ENCODE measurements at places on chromosomes 2 and 18. TPM values are rescaled to one million over a fixed set of nuclear protein-coding genes. Genes with fewer than 3 reads are reported as not detected.

The SLC16A14 gene
- 5.4 TPM for total RNA-seq

DNA sequence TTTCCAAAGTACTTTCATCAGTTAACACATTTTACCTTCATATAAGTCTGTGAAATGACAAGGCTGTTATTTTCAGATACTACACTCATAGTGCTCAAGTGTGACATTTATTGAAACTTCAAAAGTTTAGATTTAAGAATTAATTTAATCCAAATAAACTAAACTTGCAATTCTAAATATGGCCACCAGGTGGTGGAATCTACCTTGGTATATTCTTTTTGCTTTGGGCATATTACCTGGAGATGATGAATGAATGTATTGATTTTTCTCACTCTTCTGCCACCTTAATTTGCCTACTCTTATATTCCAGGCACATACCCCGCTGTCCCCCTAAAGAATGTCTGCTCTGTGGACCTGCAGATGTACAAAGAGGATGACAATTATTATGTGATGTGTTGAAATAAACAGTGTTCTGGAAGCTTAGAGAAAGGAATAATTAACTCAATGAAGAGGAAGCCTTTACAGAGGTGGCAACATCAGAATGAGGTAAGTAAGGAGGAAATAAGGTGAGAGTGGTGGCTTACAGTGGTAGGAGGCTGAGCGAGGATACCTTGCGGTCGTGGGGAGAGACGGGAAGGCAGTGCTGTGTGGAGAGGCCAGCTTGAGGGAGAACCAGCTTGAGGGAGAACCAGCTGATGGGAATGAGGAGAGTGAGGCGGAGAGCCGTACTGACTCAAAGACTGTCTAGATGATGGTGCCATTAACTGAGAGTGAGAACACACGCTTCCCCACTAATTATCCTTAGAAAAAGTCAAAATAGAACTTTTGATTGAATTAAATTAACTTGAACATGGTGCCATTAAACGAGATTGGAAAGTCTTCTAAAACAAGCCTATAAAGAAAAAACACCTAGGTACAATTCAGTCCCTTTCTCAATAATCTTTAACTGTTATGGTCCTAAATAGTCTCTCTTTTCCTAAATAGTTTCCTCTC is 179.5 kb downstream of the CELF4 start:
- DNase-seq = no peak

DNA sequence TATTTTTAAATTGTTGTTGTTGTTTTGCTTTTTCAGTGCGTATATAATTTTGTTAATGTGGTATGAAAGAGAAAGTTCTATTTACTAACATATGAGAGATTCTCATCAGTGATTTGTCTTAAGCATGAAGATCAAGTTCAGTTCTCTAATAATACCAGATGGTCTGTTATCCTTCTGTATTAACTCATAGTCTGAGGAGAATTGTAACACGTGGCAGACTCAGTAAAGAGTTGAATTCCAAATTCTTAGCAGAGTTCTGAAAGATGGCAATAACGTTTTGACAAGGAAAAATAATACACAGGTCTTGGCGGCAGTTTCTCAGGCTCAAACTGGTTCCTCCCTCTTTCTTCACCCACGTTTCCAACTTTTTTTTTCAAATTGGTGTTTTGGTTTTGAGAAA is 17.2 kb upstream of the COL3A1 start:
- no peak for DNase-seq

DNA sequence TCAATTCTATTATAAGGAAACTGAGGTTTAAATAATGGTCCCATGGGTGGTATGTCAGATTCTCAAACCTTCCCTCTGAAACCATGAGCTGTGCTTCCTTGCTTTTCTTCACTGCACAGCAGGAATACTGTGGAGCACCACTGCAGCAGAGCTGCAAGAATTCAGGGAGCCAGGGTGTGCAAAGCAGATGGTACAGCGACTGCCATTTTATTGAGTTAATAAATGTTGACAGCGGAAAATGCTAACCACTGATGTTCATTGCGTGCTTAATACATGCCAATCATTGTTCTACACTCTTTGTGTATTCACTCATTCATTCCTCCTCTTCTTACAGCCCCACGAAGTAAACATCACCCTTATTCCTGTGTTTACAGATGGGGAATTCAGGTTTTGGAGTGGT is 152.2 kb upstream of the THSD7B start:
- no peak for DNase-seq

GRCh38 chr2:144519934-144520731 is at the start of gene ZEB2:
ZEB2 (minus strand) TSS chr2:144520119; CDS start chr2:144517350, 2,769 bp downstream.
- DNase-seq = peak; percentile 73

DNA sequence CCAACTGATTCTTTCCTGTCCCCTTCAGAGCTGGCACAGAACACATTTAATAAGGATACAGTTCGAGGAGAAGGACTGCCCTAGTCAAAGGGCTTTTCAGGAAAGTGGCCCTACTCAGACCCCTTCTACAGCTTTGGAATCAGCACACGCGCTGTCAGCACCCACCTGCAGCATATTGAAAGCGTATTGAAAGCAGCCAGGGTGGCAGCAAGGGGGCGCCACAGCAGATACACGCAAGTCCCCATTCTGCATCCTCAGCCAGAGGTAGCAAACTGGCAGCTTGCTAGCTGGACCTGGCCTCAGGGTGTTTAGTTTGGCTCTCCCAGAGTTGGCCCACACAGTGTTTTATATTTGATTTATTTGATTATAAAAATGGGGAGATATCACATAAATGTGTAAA is 101.0 kb upstream of the NT5C1B start:
- no peak for DNase-seq

The GPR55 gene
- not detected for total RNA-seq

GRCh38 chr2:178482437-178482836 is 2.2 kb downstream of the PLEKHA3 start:
- no peak for DNase-seq

DNA sequence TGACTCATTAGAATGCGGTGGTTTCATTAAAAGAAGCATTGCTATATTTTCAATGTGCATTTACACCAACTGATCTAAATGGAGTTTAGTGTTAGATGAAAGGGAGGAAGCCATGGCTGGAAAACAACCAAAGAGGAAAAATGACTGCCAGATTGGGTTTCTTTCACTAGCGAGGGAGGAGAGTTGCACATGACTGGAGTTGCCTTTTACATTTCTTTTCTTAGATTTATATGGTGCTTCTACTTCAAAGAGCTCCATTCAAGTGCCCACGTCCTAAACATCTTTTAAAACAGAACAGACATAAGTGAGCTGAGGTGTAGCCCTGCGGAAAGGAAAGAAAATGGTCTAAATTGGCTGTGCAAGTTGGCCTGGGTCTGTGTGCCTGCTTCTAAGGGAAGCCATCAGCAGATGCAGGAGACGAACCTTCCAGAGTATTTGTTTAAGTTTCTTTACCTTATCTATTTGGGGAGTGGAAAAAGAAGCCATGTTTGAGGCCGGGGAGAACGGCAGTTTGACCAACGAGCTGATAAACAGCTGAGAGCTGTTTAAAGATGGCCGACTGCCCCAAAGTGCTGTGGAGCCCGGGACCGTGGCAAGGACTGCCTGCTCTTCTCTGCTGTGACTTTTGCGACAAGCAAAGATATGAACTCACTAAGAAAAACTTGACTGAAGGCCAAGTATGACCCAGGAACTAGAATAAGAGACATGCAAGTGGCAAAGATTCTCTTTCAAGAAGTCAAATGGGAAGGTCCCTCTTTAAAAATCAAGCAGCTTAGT is 327.0 kb downstream of the ZNF516 start:
- DNase-seq = no peak

The RGPD8 gene
- 4.8 TPM for total RNA-seq

The DNAJC5G gene
- 1.9 TPM for total RNA-seq

- DNase-seq = no peak
These were observed 282.0 kb upstream of the SIX2 start for GRCh38 chr2:45291296-45291701.

The SETBP1 gene
- 7.1 TPM for total RNA-seq

DNA sequence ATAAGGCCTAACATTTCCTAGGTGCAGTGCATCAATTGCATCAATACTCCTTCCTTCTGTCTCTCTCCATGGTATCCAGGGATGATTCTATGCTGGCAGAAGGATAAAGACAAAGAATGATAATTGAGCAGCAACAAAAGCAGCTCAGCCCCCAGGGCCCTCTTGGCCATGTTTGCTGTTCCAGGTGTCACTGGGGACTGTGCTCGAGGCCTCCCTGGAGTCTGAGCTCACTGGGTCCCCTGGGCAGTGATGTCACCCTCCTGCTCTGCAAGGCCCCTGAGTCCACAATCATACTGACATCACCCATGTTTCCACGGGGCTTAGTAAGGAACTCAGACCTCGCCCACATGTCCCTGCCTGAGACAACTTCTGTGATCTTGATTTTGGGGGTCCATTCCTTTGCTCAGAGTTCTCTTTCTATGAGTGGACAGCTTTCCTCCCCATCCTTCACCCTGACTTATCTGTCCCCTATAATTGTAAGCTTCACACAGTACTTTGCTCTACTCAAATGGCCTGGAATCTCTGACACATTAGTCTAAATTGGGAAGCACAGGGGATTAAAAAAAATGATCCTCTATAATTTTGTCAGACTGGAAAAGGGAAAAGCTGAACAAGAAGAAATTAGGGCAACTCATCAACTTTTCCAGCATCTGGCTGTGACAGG is 15.8 kb upstream of the EXOC6B start:
- DNase-seq = no peak

- DNase-seq = peak; percentile 92
These were observed at the start of gene DTNB for GRCh38 chr2:25673300-25674076. DTNB (minus strand) TSS chr2:25673577; CDS start chr2:25652660, 20,917 bp downstream.

The TOGARAM2 gene
- 38.0 TPM for total RNA-seq

The CTAGE1 gene
- total RNA-seq = not detected

The EVA1A gene
- 0.84 TPM for total RNA-seq

DNA sequence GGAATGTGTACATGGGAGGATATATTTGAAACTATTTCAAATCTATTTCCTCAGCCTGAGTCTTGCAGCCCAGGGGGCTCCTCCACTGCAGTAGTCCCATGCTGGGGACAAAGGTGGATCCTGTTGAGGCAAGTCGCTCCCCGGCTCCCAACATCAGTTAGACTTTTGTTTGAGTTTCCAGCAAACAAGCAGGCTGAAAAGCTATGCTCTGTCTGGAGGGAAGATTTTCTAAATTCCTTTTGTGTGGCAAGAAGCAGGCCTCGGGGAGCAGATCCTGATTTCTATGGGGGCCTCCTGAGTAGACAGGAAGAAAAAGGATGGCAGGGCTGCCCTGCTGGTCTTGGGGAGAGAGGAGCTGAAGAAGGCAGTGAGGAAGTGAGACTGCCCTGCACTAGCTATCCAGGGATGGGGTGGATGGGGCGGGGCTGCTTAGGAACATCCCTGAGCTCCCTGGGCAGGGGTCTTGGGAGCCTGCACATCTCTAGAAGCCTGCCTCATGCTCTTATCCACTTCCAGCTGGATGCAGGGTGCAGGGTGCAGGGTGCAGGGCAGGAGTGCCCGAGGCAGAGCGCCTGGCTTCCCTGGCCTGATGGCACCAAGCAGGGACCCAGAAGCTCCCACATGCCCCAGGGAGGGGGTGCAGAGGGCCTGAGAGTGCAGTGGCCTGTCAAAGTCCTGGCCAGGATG is 6.0 kb upstream of the CIB4 start:
- DNase-seq = no peak

GRCh38 chr18:25710981-25711380 is 359.0 kb upstream of the ZNF521 start:
- no peak for DNase-seq

DNA sequence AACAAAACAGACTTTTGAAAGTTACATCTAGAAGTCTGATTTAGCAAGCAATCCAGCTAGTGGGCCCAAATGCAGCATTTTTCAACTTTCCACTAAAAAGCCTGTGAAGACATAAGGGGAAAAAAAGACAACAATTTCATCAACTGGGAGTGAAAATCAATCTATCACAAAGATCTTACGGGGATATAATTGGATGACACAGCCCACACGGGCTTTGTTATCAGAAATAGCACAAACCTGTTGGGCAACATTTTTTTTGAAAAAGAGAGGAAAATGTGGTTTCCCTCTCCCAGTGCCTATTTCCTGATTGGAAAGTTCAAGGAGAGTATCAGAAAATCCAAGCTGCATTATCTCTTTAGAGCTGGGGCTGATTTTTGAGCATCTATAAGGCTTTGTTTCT is 132.7 kb downstream of the EVA1A start:
- no peak for DNase-seq

DNA sequence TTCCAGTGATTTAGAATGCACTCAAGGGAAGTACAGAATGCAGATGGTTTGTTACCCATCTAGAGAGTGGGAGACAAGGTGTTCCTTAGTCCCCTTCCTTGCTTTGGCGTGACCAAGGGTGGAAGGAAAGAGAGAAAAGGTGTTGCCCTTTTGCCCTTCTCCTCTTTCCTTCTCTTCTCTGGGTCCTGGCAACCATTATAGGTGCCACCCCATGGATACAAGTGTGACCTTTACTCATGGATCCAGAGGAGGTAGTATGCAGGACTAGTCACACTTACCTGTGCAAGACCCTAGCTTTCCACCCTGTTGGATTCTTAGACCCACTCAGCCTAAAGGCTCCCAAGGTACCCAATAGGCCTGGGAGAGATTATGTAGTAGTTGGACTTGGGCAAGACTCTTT is 11.6 kb upstream of the RBFA start:
- no peak for DNase-seq

- DNase-seq = no peak
These were observed 37.1 kb downstream of the ACSL3 start for GRCh38 chr2:222897898-222898297.

The AMER3 gene
- not detected for total RNA-seq

DNA sequence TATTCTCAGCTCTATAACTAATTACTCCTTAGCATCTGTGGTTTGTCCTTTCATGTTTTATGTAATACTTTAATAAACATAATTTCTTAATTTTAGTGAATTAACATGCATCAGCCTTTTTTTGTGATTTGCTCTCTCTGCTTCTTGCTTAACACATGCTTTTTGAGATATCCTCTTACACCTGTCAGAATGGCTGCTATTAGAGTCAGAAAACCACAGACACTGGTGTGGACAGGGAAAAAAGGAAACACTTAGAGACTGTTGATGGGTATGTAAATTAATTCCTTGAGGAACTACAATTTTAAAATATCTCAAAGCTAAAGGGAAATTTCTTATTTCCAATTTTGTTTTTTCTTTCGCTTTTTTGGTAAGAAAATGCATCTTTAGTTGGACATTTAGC is 549.0 kb downstream of the ZNF804A start:
- no peak for DNase-seq

GRCh38 chr2:163351143-163351542 is 384.7 kb downstream of the FIGN start:
- DNase-seq = no peak

DNA sequence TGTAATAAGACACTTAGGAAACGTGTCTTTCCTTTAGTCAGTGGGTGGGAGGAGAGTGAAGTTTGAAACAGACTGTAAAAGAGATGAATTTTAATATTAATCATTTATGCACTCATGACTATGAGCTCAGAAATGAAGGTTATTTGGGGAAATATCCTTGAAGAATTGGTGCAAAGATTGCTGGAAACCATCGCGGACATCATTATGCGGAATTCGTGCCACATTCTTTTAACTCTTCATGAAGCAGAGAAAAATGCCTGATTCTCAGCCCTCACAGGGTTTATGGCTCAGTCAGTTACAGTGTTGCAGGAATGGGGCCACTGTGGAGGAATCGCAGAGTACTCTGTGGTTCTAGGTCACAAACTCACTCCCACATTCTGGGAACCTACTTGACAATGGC is 109.7 kb downstream of the RGPD3 start:
- DNase-seq = no peak

- no peak for DNase-seq
These were observed 48.5 kb downstream of the ALK start for GRCh38 chr2:29872870-29873269.

GRCh38 chr2:112625474-112626114 is 20.1 kb upstream of the SLC20A1 start:
- DNase-seq = no peak

GRCh38 chr2:64922482-64923384 is 66.5 kb upstream of the SLC1A4 start:
- no peak for DNase-seq

GRCh38 chr2:131394147-131394931 is 30.4 kb upstream of the RAB6D start:
- DNase-seq = peak; percentile 60

All from Right ventricle myocardium inferior (tissue), 1 donor.